ENCODE measurements at places on chromosomes 6 and 20. TPM values are rescaled to one million over a fixed set of nuclear protein-coding genes. Genes with fewer than 3 reads are reported as not detected.

CEP43 gene
- polyA plus RNA-seq: 40.9 TPM

DPPA5 gene
- polyA plus RNA-seq: not detected

DNA sequence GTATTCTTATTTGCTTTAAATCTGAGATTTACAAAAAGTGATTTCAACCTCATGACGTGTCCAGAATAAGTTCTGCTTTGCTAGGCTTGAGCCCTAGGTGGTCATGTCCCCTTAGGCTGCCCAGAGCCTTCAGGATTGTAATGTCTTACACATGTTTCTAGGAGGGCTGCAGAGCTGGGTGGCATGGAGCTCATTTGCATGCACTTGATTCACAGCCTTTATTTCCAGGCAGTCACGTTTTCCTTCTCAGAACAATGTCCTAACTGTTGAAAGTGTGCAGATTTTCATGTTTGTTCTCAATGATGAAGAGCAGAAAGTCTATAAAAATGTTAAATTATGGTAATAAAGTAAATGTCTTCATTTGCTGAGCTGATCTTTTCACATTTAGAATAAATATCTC is 448.6 kb upstream of the SOX4 start:
- H3K4me1 ChIP-seq: no peaks in the 10 kb centered on the region
- no peak overlapping the region for H3K27ac ChIP-seq
- no peaks in the 10 kb centered on the region for H3K27me3 ChIP-seq
- no peaks in the 10 kb centered on the region for H3K36me3 ChIP-seq

GRCh38 chr20:11796026-11796425 is 121.7 kb upstream of the BTBD3 start:
- H3K27ac ChIP-seq: no peak overlapping the region
- no peaks in the 10 kb centered on the region for H3K4me1 ChIP-seq
- no peaks in the 10 kb centered on the region for H3K27me3 ChIP-seq
- DNase-seq: no peak
- H3K4me3 ChIP-seq: no peak overlapping the region
- no peaks in the 10 kb centered on the region for H3K36me3 ChIP-seq

DNA sequence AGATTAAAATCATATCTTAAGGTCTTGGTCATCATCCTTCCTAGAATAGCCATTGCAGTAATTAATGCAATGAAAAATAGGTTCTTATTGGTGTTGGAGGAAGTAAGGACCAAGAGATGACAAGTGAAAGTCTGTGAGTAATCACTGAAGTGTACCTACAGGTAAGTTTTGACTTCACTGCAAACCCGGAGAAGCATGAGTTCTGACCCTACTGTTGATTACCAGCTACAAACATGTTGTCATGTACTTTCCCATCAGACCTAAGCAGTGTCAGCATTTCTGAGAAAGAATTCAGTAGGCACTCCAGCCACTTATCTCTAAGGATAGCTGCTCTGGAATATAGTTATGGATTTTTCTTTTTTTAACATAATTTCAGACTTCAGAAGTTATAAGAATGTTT is 280.9 kb downstream of the ZFAND3 start:
- no peak overlapping the region for H3K27ac ChIP-seq
- H3K36me3 ChIP-seq: peaks cover 2% of the 10 kb centered on the region
- no peaks in the 10 kb centered on the region for H3K4me1 ChIP-seq
- H3K4me3 ChIP-seq: no peak overlapping the region
- no peak for DNase-seq

DNA sequence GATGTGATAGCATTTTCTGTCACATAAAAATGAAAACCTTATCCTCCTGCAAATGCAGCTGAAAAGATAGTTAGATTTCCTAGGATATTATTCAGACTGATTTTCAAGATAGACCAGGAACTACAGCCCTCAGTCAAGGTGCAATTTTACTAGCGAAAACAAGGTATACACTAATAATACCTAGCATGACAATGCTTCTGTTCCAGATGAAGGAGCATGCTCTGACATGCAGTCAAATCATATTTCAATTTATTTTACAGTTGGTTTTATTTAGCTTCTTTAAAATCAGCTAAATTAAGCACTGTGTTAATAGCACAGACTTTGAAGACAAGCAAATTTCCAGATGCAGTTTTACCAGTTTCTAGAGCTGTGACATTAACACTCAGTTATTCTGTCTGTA is 14.2 kb upstream of the TNFAIP3 start:
- no peaks in the 10 kb centered on the region for H3K4me1 ChIP-seq
- H3K36me3 ChIP-seq: no peaks in the 10 kb centered on the region
- no peaks in the 10 kb centered on the region for H3K27me3 ChIP-seq
- no peak overlapping the region for H3K27ac ChIP-seq
- H3K4me3 ChIP-seq: no peak overlapping the region

DNA sequence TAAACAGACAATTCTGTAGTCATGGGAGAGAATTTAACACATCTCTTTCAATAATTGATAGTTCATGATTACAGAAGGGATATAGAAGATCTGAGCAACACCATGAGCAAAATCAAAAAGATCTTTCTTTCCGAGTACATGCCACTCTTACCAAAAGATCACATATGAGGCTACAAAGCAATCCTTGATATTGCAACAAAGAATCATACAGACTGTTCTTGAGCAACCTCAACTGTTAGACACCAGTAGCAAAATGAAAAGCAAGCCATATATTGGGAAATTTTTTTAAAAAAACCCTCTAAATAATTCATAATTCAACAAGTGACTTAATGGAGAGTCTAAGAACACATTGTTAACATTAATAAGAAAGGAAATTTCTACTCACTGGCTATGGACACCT is 3.6 kb upstream of the CD83 start:
- no peak for DNase-seq
- no peak overlapping the region for H3K4me3 ChIP-seq
- no peaks in the 10 kb centered on the region for H3K27me3 ChIP-seq
- H3K36me3 ChIP-seq: no peaks in the 10 kb centered on the region

GRCh38 chr20:9837634-9838033 is 1.2 kb downstream of the PAK5 start:
- no peak overlapping the region for H3K4me3 ChIP-seq
- no peak overlapping the region for H3K27ac ChIP-seq
- peaks cover 42% of the 10 kb centered on the region for H3K27me3 ChIP-seq
- no peaks in the 10 kb centered on the region for H3K36me3 ChIP-seq
- H3K4me1 ChIP-seq: peaks cover 4% of the 10 kb centered on the region

DNA sequence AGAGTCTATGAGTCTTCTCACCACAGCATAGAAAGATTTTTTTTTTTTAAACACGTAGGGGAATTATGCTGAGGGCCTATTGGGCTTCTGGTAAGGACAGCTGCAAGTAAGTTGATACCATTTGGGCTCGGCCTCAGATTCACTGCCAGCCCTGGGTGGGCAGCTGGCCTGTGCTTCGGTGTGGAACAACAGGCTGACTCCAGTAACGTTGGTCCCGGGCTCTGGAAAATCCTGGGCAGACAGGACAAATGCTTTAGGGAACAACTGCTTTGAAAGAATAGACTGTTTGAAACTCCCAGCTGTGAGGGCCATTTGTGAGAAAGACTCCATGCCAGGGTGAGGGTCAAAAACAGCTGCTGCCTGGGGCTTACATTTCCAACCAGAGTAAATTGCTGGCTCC is 366.5 kb downstream of the QKI start:
- H3K27me3 ChIP-seq: no peaks in the 10 kb centered on the region
- H3K4me3 ChIP-seq: no peak overlapping the region
- no peaks in the 10 kb centered on the region for H3K4me1 ChIP-seq
- peak; percentile 31 for DNase-seq
- no peaks in the 10 kb centered on the region for H3K36me3 ChIP-seq

Data from large intestine (tissue), 12 donors.